ENCODE measurements at places on chromosomes 1 and 21.
A peak's percentile ranks its signal among the peaks of the same experiment; 100 is the strongest.

- no peak for DNase-seq
These were observed 109.9 kb upstream of the IFFO2 start for GRCh38 chr1:19066248-19066873.

DNA sequence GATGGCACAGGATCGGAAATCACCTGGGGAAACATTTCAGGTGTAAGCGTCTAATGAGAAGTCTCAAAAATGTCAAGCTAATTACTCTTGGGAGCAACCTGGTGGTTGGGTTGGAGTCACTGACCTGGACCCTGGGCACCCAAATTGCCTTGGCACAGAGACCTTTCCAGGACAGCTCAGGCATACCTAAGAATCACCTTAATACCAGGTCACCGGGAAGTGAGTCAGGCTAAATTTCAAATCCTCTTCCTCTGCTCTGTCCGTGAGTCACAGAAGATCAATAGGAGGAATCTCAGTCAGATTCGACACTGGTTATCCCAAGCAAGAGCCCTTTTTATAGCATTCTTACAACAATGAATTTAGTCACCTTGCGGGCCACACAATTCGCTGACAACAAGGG is 179.6 kb upstream of the CAMK1G start:
- DNase-seq = no peak

DNA sequence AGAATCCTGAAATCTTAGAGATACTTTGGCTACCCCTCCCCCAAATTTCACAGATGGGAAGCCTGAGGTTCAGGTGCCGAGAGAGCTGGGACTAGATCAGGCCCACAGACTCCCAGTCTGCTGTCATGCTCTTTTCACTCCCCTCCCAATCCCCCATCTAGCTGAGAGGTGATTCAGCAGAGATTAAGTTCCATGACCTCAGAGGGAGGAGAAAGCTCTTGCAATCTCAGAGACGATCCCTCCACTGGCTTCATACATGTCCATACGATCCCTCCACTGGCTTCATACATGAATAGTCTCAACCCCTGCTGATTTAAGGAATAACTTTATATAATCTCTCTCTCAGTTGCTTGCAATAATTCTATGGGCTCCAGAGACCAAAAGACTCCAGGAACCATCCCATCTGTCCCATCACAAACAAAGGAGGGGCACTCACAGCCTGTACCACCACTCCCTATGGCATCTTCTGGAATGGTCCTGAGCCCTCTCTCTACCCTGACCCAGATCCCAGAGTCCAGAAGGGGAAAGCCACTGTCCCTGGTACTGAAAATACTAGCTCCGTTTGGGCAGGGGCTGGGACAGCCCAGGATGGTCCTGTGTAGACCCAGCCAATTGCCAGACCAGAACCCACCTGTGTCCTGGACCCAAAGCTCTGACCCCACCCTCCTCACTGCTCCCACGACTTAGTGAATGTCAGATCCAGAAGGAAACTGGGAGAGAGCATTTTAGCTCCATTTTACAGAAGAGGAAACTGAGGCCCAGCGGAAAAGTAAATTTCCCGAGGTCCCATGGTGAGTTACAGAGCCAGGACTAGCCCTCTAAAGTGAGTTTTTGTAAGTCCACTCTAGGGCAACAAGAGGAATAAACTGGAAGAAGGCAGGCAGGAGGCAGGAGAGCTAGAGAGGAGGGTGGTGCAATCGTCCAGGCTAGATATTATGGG is 27.1 kb downstream of the RIMS3 start:
- DNase-seq = no peak

DNA sequence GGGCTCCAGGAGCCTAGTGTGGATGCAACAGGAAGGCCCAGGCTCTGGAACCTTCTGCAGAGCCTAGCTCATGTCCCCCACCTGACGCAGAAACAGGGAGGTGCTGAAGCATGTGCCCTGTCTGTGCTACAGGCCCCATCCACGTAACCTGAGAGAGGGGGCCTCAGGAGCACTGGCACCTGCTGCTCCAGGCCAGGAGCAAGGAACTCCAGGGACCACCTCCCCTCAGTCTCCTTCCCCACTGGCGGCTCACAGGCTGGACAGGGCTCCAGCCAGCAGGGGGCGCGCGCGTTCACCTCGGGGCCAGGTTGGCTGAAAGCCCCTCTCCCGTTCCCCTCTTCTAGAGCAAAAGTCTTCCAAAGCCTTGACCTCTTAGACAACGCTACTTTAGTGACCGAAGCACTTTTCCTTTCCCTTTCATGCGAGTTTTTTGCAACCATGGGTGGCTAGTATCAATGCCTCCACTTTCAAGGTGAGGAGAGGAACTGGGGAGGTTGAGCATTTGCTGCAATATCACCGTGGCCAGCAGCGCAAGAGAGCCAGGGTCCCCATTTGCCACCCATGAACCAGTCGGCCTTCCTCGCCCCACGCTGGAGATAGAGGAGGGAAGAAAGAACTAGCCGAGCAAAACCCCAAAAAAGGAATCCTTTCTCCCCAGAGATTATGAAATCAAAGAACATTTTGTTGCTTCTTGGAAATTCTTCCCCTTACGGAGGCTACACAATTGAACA is 52.4 kb upstream of the GPR157 start:
- DNase-seq = no peak

DNA sequence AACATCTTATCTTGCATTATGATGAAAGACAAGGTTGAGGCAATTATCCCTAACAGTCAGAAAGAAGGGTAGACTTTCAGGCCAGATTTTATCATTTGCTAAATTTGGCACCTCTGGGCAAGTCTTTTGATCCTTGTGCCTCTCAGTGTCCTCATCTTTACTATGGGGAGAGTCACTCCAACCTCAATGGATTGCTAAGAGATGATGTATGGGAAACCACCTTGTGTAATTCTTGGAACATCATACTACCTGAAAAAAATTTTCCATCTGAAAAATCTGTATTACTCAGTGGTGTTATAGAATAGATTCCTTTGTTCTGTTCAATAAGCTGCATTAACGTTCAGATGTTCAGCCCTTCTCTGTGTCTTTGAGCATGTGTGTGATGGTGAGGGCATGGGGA is 230.7 kb downstream of the TGFB2 start:
- no peak for DNase-seq

GRCh38 chr1:233278631-233279030 is 16.9 kb downstream of the PCNX2 start:
- DNase-seq = no peak

- DNase-seq = no peak
These were observed 33.0 kb downstream of the CACHD1 start for GRCh38 chr1:64502931-64503330.

GRCh38 chr1:87182611-87183010 is 146.1 kb upstream of the LMO4 start:
- no peak for DNase-seq

- DNase-seq = no peak
These were observed 14.1 kb upstream of the CNTN2 start for GRCh38 chr1:205028924-205029323.

DNA sequence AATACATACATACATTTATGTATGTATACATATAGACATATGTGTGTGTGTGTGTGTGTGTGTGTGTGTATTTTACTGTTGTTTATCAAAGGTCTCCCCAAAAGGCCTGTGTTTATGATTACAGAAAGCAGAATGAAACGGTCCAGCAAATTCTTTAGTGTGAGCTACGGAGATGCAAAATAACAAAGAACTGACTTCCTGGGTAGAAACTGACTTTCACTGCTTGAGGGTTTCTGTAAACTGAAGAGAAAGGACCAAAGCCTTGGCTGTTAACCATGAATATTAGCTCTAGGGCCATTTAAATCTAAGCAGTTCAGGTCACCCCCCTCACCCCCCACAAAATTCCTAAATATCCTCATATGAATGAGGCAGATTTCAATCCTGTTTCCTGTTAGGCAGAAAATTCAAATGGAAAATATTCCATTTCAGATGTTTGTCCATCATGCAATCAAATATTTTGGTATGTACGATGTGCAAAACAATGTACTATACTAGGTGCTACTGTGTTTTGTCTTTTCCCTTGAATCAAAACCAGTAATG is 213.2 kb downstream of the TGFB2 start:
- DNase-seq = no peak

- DNase-seq = peak; percentile 42
These were observed 42.3 kb downstream of the TCEANC2 start for GRCh38 chr1:54095546-54096226.

DNA sequence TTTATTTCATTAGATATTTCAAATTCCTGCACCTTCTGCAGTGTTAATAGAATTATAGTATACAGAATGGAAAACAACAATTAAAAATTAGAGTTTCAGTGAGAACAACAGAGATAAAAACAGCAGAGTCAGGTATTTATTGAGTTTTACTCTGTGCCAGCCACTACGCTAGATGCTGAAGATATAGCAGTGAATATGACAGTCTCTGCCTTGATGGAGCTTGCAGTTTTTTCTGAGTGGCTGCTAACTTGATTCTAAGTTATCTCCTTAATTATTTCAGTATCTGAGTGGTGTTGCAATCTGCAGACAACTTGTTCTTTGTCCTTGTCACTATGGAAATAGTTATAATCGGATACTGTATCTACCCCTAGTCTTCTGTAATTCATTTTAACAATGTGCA is 384.3 kb upstream of the ZRANB2 start:
- no peak for DNase-seq

DNA sequence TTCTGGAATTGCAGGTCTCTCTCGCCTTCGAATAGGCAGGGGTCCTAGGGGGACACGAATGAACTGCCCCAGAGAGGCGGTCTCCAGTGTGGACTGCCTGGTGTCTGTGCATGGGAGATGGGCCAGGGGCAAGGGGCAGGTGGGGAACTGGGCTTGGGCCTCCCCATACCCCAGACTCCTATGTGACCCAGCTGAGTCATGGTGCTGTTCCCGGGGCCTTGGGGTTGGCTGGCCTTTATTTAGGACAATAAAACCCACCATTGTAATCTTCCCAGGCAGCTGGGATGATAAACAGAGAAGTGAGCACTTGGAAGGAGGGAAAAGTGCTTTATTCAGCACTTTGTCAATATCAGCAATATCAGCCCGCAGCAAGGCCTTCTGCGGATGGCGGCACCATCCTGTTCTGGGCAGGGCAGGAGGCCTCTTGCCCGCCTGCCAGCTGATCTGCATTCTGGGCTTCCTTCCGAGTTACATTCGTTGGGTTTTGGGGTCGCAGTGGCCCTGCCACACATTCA is 209.0 kb upstream of the TMEM51 start:
- DNase-seq = no peak

GRCh38 chr1:209095627-209096595 is 487.6 kb upstream of the CAMK1G start:
- DNase-seq = no peak

- peak; percentile 70 for DNase-seq
These were observed 122.8 kb upstream of the RAB4A start for GRCh38 chr1:229148041-229148671.

DNA sequence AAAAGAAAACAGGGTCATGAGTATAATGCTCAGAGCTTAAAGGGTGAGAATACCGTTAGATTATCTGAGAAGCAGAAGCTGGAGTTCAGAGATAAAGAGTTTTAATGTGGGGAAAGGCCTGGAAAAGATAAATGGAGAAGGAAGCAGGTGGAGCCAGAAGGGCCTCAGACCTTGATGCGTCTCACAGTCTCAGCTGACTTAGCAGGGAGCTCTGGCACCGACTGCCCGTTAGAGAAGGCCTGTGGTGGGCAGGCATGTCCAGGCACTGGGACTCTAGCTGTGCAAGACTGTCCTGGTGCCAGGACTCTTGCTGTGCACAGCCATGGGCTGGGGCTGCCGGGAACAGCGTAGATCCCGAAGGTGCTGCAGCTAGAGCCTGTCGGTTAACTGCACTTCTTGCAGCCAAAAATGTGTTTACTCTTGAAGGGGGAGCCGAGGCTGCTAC is 3.8 kb upstream of the SLAMF9 start:
- DNase-seq = no peak

DNA sequence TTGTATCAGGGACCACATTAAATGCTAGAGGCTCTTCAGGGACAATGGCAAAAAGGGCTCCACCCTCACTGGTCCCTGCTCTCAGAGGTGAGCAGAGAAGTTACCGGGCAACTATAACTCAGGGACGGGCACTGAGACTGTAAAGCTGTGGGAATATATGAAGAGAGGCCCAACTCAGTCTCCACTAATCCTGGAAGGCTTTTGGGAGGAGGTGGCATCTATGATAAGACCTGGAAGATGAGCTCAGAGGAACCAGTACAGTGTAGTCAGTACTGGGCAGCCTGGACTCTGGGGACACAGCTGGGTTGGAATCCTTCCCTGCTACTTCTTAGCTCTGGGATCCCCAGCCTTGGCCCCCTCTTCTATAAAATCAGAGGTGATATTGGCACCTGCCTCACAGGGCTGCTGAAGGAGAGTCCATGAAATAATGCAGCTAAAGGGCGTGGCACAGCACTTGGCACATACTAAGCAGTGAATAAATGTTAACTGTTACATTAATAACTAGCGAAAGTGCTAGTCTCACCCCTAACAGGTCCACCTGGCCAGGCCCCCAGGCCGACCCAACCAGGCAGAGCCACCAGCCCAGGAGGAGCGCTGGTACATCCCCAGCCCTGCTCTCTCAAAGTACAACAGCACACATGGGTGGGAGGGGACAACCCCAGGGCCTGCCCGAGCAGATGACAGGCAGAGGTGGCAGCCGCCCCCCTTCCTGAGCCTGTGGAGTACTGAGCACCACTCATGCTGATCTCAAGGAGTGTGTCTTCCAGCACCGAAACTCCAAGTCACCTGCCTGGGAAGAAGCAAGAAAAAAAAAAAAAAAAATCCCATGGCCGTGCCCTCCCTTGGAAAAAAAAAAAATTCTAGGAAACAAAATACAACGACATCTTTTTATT is 62.7 kb downstream of the CASZ1 start:
- DNase-seq = no peak

DNA sequence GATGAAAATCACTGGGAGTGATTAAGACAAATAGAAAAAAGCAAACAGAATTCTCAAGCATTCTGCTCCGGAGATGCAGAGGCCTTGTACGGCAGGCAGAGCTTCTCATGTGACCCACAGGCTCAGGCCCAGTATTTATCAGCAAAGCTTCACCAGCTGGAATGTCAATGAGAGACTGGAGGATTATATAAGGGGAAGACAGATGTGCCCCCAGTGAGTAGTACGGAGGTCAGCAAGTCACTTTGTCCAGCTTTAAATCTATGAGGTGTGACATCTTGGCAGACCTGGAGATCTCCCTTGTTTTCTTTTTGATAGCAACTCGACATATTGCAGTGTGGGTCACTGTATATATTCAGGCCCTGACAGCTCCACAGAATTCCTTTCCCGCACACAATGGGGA is 106.8 kb downstream of the HHIPL2 start:
- no peak for DNase-seq

DNA sequence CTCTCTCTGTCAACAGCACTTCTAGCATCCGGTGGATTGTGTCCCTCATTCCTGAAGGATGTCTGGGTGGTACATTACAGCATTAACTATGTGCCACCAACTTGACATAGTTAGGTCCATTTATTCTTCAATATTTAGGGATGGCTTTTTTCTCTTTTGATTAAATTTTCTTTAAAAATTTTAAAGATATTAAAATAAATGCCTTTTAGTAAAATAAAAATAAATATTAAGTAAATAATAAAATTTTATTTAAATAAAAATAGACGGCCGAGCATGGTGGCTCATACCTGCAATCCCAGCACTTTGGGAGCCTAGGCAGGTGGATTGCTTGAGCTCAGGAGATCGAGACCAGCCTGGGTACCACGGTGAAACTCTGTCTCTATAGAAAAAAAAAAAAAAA is 9.7 kb upstream of the KLHL20 start:
- no peak for DNase-seq
